HepG2 (cell line): ENCODE measurements at places on chromosomes 4 and X.

- no peak for DNase-seq
These were observed 3.0 kb upstream of the USP46 start for GRCh38 chr4:52661966-52662690.

- no peak for DNase-seq
These were observed 1316.3 kb downstream of the STIM2 start for GRCh38 chr4:28176942-28177341.

DNA sequence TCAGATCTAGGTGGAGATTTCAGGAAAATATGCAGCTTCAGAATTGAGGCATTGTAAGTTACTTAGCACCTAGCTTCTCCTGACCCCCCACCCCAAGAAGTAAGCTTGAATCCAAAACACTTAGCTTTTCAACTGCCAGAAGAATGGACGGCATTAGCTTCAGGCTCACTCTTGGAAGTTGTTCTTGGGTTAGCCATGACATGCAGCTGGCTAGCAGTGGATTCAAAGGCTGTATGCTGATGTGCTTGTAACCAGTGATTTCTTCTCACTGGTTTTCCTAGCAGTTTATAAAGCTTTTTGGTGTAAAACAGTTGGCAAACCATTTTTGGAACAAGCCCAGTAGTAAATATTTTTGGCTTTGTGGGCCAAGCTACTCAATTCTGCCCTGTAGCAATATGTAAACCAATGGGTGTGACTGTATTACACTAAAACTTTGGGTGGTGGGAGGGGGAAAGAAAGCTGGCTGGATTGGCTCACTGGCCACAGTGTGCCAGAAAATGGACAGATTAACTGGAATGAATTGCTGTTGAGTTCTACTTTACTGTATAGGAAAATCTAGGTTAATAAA is 85.6 kb downstream of the SHROOM2 start:
- DNase-seq, result no peak

DNA sequence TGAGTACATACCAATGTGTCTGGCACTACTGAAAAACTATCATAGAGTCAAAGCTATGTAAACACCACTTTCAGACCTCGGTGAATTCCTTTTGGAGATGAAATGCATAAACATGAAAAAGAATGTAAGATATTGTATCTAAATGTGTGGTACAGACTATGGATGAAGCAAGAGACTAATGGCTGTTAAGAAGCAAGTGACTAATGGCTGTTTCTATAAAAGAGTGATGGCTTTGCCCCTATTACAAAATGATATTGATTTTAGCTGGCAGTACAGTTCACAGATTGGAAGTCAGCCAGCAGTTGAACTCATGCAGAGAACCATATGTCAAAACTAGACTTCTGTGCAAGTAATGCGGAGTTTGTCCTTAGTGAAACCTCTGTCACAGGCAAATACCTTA is 359.3 kb downstream of the GRXCR1 start:
- no peak for DNase-seq

DNA sequence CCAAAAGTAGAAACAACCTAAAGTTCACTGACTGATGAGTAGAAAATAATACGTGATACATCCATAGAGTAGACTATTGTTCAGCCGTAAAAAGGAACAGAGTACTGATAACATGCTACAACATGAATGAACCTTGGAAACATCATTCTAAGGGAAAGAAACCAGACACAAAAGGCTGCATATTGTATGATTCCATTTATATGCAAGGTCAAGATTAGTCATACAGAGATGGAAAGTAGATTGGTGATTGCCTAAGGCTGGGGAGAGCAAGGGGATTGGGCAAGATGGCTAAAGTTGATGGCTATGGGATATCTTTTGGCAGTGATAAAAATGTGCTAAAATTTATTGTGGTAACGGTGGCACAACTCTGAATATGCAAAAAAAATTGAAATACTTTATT is 209.1 kb downstream of the RELL1 start:
- no peak for DNase-seq
